ENCODE measurements at places on chromosomes 11 and 22. TPM values are rescaled to one million over a fixed set of nuclear protein-coding genes. Genes with fewer than 3 reads are reported as not detected.

Gene KBTBD4
- polyA plus RNA-seq: 8.7 TPM

Gene RFPL1
- polyA plus RNA-seq: 0.06 TPM

Gene C22orf31
- polyA plus RNA-seq: not detected

DNA sequence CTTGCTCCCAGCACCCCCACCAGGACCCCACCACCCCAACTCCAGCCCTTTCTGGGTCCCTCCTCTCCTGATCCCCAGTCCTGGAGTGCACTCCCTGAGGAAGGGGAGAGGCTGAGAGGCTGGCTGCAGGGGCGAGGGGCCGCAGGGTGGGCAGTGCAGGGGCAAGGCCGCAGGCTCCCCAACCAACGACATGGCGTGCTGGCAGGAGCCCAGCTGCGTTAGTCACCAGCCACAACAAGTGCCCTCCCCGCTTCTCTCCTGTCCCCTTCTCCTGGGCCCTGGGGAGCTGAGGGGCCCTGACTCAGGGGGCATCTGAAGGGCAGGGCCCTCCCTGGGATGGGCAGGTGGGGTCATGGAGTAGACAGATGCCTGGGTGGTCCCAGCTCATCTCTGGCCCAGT, 2.3 kb downstream of the CABP7 start:
- DNase-seq: no peak

- no peak for DNase-seq
These were observed 6.1 kb downstream of the SMCO4 start for GRCh38 chr11:93537049-93537448.

All from spleen (tissue), 13 donors.